ENCODE measurements at places on chromosomes 12 and 14.

- no peaks in the 10 kb centered on the region for H3K4me1 ChIP-seq
- DNase-seq: no peak
Observed at GRCh38 chr14:99401621-99402284, 78.9 kb downstream of the SETD3 start.

GRCh38 chr14:95340201-95340697, 20.5 kb upstream of the CLMN start:
- H3K36me3 ChIP-seq: no peaks in the 10 kb centered on the region
- H3K4me1 ChIP-seq: no peaks in the 10 kb centered on the region
- H3K27me3 ChIP-seq: peaks cover 15% of the 10 kb centered on the region
- no peak for DNase-seq

DNA sequence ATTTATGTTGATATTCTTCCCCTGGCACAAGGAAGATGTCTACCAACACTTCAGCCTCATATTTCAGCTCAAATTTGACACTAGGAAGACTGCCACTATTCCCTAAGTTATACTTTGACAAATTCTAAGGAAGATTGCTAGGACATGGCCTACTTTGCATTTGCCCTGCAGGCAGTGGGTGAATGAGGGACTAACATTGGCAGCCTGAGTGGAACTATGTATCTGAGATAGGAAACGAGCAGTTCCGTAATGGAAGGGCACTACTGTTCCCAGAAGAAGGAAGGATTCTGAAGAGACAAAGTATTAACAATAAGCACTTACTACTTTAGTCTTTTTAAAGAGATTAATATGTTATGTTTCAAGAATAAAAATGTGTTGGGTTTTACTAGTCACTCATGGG, 115.1 kb downstream of the SLC16A7 start:
- DNase-seq: no peak
- no peak overlapping the region for H3K4me3 ChIP-seq
- H3K27me3 ChIP-seq: no peaks in the 10 kb centered on the region

- no peak overlapping the region for H3K4me3 ChIP-seq
- no peaks in the 10 kb centered on the region for H3K27me3 ChIP-seq
- no peaks in the 10 kb centered on the region for H3K36me3 ChIP-seq
- peak overlapping the region; percentile 79 for H3K27ac ChIP-seq
- peak; percentile 92 for DNase-seq
- peaks cover 9% of the 10 kb centered on the region for H3K4me1 ChIP-seq
Observed at GRCh38 chr14:32666308-32666707, 272.4 kb upstream of the NPAS3 start.

GRCh38 chr12:89085421-89085820, 266.9 kb downstream of the DUSP6 start:
- no peak overlapping the region for H3K4me3 ChIP-seq
- DNase-seq: peak; percentile 51
- H3K27ac ChIP-seq: peak overlapping the region; percentile 69
- peaks cover 26% of the 10 kb centered on the region for H3K4me1 ChIP-seq
- H3K27me3 ChIP-seq: no peaks in the 10 kb centered on the region
- H3K36me3 ChIP-seq: no peaks in the 10 kb centered on the region

DNA sequence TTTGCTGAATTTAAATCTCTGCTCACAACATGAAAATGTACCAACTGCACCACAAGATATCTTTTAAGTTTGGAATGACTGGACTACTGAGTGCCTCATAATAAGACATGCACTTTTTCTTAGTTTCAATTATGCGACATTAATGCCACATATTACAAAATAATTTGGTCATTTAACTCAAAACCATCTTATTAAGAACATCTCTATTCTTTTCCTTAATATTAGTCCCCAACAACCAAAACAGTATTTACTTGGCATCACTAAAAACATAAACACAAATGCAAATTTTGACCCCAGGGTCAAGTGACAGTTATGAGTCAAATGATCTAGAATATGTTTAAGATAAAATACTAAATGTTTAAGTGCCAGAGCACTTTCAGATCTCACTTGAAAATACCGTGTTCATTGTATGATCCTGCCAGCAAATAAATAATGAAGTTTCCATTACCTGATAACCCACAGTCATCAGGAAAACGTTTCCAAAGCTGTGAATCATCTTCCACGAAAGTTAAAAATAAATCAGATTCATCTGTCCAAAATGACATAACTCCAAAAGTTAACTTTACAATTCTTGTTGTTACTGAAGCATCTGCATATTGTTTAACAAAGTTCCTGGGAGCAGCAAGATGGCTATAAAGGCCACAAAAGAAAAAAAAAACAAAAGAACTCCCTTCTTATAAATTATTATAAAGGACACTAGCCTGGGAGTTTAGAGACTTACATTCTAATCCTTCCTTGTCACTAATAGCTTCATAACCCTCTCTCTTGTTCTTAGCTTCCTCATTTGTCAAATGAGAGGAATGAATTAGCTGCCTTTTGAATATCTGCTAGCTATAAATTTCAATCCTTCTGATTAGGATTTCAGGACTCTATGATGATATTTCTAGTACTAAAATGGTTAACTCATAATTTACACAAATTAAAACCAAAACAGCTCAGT, 30.5 kb upstream of the AP4S1 start:
- H3K4me3 ChIP-seq: no peak overlapping the region
- no peaks in the 10 kb centered on the region for H3K36me3 ChIP-seq
- peak overlapping the region; percentile 73 for H3K27ac ChIP-seq
- peaks cover 6% of the 10 kb centered on the region for H3K4me1 ChIP-seq
- peak; percentile 76 for DNase-seq

GRCh38 chr12:99393763-99394162, 253.8 kb upstream of the GARIN6 start:
- H3K4me3 ChIP-seq: no peak overlapping the region
- no peak for DNase-seq
- no peak overlapping the region for H3K27ac ChIP-seq

- no peaks in the 10 kb centered on the region for H3K36me3 ChIP-seq
- no peaks in the 10 kb centered on the region for H3K27me3 ChIP-seq
- no peak for DNase-seq
- H3K4me3 ChIP-seq: no peak overlapping the region
- no peak overlapping the region for H3K27ac ChIP-seq
Observed at GRCh38 chr12:99847936-99848335, 136.8 kb downstream of the ANKS1B start.

DNA sequence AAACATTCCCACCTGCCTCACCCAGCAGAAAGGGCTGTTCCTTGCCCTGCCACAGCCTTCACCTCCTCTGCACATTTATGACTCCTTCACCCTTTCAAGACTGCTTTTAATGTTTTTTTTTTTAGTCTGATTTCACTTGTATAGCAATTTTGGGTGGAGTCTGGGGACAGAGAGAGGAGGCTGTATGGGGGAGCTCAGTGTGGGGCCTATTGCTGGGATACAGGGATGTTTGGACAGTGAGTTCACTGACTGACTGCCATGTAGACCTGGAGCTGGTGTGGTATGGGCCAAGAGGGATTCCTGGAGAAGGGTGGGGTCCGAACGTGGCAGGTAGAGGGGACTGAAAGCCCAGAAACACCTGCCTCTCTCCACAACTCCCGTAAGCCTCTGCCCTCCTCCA, 1.9 kb upstream of the KRT85 start:
- peaks cover 14% of the 10 kb centered on the region for H3K27me3 ChIP-seq
- H3K36me3 ChIP-seq: no peaks in the 10 kb centered on the region
- no peak overlapping the region for H3K4me3 ChIP-seq
- H3K27ac ChIP-seq: no peak overlapping the region
- DNase-seq: no peak

DNA sequence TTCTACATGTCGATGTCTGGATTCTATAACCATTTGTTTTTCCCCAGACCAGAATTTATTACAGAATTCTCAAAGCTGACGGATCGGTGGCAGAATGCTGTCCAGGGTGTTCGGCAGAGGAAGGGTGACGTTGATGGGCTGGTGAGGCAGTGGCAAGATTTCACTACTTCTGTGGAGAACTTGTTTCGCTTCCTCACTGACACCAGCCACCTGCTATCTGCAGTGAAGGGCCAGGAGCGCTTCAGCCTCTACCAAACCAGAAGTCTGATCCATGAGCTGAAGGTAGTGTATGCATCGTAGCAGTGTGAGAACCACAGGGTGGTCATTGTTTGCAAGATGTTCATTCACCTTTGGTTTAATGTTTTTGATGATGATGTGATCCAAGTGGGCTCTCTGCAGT, 124.0 kb downstream of the ESR2 start:
- H3K36me3 ChIP-seq: peaks cover 37% of the 10 kb centered on the region
- DNase-seq: no peak
- no peaks in the 10 kb centered on the region for H3K4me1 ChIP-seq
- H3K27ac ChIP-seq: no peak overlapping the region

- peak overlapping the region; percentile 97 for H3K27ac ChIP-seq
- H3K27me3 ChIP-seq: no peaks in the 10 kb centered on the region
- H3K4me1 ChIP-seq: peaks cover 9% of the 10 kb centered on the region
- no peaks in the 10 kb centered on the region for H3K36me3 ChIP-seq
- no peak overlapping the region for H3K4me3 ChIP-seq
Observed at GRCh38 chr12:107027636-107028053, 40.7 kb upstream of the MTERF2 start.

- H3K27me3 ChIP-seq: no peaks in the 10 kb centered on the region
- H3K36me3 ChIP-seq: no peaks in the 10 kb centered on the region
- no peak overlapping the region for H3K4me3 ChIP-seq
- no peak for DNase-seq
- no peak overlapping the region for H3K27ac ChIP-seq
Observed at GRCh38 chr14:71228711-71229110, 321.5 kb downstream of the PCNX1 start.

- H3K27ac ChIP-seq: no peak overlapping the region
- DNase-seq: no peak
- no peak overlapping the region for H3K4me3 ChIP-seq
Observed at GRCh38 chr14:48384821-48385220, 709.4 kb upstream of the MDGA2 start.

- H3K4me3 ChIP-seq: no peak overlapping the region
- no peaks in the 10 kb centered on the region for H3K27me3 ChIP-seq
- no peak overlapping the region for H3K27ac ChIP-seq
- no peaks in the 10 kb centered on the region for H3K36me3 ChIP-seq
Observed at GRCh38 chr12:41362510-41362909, 174.4 kb downstream of the PDZRN4 start.

DNA sequence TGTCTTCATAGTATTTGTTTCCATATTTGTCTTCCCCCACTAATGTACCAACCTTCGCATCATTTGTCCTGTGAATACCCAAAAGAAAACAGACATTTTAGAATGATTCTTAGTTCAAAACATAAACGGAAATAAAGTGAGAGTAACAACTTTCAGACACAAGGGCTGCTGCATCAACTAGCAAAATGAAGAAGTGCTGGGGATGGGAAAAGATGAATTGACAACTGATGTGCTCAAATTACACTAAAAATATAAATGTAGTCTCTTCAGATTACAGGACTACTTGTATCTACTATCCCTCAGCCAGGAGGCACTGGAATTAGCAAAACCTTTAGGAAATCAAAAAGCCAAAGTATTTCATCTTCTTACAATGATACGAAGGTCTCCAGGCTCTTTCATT, 743 bp downstream of the NDUFA12 start:
- H3K4me3 ChIP-seq: peak overlapping the region; percentile 85
- peak overlapping the region; percentile 94 for H3K27ac ChIP-seq
- peaks cover 3% of the 10 kb centered on the region for H3K4me1 ChIP-seq

DNA sequence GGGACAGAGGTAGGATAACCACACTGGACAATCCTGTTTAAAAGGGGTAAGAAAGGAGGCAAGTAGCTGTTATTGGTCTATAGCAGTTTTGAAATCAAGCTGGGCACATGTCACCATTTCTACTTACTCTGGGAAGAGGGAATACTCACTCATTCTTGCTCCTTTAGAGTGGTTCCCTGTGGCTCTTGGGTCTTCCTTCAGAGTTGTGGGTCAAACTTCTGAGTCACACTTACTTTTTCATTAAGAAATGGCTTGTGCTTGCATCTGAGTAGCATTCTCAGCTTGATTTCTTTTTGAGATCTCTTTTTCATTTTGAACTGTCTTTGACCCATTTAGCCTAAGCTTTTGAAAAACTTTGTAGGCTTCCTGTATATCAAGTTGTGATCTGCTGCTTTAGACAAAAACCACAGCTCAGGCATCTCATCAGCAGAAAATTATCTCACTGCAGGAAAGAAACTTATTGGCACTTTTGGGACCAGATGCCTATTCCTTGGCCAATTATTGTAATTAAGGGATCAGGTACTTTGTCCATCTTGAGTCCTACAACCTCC, 122.2 kb downstream of the AEBP2 start:
- H3K27ac ChIP-seq: no peak overlapping the region
- H3K36me3 ChIP-seq: no peaks in the 10 kb centered on the region
- no peaks in the 10 kb centered on the region for H3K27me3 ChIP-seq
- no peak overlapping the region for H3K4me3 ChIP-seq
- H3K4me1 ChIP-seq: no peaks in the 10 kb centered on the region

DNA sequence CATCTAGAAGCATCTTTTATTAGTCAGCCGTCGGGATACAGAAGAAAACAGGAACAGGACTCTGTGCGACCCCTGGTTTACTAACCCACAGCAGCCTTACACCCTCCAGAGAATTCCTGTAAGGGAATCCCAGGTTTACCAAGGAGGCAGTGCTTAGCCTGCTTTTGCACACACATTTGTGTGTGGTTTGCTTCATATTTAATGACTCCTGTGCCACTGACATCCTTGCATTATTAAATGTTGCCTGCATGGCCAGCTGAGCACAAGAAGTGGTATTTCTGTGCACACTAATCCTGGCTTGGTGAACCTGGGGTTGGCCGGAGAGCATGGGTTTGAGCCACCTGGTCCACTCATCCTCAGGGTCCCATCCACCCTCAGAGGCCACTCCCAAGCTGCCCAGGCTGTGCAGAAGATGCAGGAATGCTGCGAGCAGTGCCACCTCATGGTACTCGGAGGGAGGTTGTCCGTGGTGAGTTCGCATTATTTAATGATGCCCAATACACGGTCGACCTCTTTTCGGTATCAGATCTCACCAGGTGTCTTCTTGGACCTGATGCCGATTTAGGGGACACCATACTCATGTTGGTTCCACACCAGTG, 152.4 kb upstream of the RTL1 start:
- H3K4me1 ChIP-seq: peaks cover 4% of the 10 kb centered on the region
- H3K27me3 ChIP-seq: no peaks in the 10 kb centered on the region
- no peak for DNase-seq
- no peak overlapping the region for H3K4me3 ChIP-seq
- peaks cover 85% of the 10 kb centered on the region for H3K36me3 ChIP-seq
- H3K27ac ChIP-seq: no peak overlapping the region

DNA sequence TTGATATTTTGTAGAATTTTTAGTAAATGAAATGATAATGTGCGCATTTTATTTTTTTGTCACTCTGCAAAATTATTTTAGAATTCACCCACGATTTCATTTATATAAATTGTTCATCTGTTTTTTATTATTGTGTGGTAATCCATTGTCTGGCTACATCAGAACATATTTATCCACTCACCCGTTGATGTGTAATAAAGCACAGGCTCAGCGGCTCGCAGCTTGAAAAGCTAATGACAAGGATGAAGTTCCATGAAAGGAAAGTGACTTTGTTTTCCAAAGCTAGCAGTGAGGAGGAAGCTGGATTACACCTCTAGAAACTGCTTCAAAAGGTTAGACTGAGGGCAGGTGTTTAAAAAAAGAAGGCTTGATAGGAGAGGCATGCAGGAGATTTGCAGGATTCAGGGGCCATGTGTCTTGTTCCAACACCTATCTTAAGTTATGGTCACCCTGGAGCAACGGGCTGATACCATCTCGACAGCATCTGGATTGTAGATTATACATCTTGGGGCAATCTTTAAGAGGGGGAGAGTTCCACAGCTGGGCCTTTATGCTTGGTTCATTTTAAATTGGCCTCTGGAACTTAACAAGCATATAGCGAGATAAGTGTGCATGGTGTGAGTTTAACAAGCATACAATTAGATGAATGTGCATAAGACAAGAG, 194.1 kb downstream of the TMTC3 start:
- H3K4me1 ChIP-seq: no peaks in the 10 kb centered on the region
- no peak overlapping the region for H3K27ac ChIP-seq
- no peaks in the 10 kb centered on the region for H3K36me3 ChIP-seq
- no peak for DNase-seq
- no peaks in the 10 kb centered on the region for H3K27me3 ChIP-seq
- H3K4me3 ChIP-seq: no peak overlapping the region

Measured in muscle of leg (tissue), 16 donors.